Fibroblast of gingiva (primary cell): ENCODE measurements at places on chromosomes 3 and 15.

- no peak for DNase-seq
Observed at GRCh38 chr3:128573707-128574162, 76.9 kb downstream of the RPN1 start.

DNA sequence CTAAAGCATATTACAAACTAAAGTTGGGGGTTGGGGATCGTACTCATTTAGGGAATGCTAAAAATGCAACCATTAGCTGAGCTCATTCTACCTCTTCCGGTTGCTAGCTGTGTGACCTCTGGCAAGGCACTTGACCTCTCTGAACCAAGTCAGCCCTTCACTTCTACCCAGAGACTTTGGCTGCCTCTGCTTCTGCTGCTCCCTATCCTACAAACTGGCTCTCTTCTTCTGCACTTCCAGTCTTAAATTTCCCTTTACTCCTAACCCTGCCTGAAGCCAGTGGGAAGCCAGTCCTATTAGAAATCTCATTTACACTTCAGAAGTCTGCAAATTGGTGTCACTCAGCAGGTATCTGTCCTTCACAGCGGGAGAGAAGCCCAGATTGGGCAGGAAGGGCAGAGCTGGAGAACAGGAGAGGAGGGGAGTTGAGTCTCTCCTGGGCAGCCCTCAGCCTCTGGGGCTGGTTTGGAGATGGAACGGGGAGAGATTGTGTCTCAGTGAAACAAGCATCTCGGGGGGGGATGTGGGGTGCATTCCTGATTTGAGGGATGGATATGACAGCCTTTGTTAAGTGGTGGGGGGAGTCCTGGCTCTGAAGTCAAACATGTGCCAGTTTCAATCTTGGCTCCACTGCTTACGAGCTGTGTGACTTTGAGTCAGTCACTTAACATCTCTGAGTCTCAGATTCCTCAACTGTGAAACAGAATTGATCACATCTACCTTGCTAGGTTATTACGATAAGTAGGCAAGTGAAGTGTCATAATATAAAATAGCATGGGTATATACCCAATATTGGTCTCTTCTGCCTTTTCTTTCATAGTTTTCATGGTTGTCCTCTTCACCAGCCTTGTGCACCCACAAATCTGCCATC, 7.8 kb upstream of the AEN start:
- DNase-seq, result no peak

DNA sequence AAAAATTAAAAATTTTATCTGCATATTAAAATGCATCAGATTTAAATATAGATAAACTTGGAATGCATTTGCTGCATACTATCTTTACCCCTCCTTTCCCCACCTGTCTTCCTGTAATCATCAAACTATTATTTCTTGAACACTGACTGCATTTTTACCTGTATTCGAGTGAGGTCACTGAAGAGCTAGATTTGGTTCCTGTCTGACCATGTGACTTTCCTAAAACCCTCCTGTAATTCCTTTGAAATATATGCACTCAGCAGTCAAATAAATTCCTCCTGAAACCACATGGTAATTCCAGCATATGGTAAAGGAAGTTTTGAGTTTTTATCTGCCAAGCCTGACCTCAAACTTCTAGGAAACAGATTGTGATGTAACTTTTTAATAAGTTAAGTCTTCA, 445.6 kb upstream of the FRG2C start:
- no peak for DNase-seq

GRCh38 chr3:126549861-126550487, 8.8 kb downstream of the C3orf22 start:
- DNase-seq, result no peak

DNA sequence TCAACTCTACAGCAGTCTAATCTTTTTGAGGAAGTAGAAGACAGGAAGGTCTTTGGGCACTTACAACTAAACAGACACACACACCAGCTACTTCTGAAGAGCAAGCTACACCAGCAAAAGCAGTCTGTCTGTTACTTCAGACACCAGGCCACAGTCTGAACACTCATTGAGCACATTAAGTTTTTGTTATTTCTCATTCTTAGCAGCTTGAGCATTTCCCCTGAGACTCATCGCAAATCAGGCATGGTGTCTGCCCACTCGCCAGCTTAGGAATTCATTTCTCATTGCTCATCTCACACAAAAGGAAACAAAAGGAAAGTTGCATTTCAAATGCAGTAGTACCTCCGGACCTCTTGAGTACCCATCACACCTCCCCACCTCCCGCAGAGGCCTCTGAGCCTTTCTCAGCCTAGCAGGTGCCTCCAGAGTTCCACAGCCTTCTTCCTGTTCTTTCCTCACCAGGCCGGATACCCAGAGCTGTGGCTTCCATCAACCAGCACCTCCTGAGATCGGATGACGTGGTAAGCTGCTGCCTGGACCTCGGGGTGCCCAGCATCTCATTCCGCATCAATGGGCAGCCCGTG, 302.0 kb downstream of the RYR3 start:
- no peak for DNase-seq

- no peak for DNase-seq
Observed at GRCh38 chr3:124784686-124785382, 54.6 kb downstream of the UMPS start.

GRCh38 chr3:32815841-32816438, 1.9 kb upstream of the TRIM71 start:
- no peak for DNase-seq

GRCh38 chr15:98604983-98605382, 43.4 kb upstream of the IGF1R start:
- DNase-seq, result no peak

DNA sequence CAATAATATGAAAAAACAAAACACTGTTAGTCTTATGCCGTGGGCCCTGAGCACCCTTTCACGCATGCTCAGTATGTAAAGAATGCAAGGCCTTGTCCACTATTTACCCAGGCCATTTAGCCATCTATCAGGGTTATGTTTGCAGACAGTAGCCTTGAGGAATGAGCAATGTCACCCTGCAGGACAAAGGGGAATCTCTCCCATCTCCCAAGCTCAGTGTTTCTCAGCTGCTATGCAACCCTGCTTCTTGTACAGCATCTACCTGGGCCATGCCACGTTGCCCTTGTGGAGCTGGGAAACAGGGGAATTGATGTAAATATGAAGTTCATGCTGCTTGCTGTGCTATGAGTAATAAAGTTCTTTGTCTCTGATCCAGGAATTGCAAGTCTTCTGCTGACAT, 51.5 kb upstream of the SLCO2A1 start:
- no peak for DNase-seq

DNA sequence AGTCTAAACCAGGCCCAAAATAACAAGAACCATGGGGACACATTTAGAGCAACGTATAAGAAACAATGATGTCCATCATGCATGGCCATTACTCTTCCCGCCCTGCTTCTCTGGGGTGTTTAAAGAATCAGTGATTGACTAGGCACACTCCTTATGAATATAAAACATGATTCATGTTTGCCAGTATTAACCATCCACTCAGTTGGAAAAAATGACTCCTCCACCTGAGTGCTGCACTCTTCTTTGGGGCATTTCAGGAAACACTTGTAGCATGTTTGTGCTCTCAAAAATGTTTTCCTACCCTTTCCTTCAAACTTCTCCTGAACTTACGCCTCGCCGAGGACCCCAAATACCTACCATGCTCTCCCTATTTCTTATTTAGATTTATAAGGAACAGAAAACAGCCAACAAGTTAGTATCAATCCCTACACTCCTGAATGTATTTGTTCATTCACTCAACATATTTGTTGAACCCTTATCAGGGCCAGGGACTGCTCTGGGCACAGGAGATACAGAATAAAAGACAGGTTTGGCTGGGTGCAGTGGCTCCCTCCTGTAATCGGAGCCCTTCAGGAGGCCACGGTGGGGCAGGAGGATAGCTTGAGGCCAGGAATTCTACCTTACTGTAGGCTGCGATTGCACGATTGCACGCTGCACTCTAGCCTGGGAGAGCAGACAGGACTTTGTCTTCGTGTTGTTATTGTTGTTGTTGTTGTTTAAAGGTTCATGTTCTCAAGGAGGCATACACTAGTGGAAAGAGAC, 137.0 kb downstream of the TMCO5A start:
- DNase-seq, result no peak

- no peak for DNase-seq
Observed at GRCh38 chr15:70763950-70764730, 782 bp upstream of the UACA start.

- DNase-seq, result no peak
Observed at GRCh38 chr3:145170121-145170520, 990.9 kb downstream of the PLOD2 start.

DNA sequence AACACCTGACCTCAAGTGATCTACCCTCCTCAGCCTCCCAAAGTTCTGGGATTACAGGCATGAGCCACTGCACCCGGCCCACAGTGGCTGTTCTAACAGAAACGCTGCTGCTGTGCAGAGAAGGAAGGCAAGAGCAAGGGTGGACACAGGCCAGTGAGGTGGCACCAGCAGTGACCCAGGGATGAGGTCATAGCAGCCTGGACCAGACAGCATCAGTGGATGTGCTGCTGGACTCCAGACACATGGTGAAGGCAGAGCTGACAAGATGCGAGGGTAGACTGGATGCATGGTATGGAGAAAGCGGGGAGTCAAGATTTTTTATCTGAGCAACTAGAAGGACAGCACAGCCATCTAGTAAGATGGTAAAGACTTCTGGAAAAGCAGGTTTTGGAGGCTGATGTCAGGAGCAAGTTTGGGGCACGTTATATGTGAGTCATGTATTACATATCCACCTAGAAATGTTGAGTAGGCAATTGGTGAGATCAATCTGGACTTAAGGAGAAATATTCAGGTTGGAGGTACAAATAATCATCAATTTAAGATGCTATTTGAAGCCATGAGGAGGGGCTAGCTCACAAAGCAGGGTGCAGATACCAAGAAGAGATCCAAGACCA, 22.1 kb upstream of the TJP1 start:
- DNase-seq, result no peak
